Testis (tissue), 5 donors: ENCODE measurements at places on chromosomes 7 and 10. TPM values are rescaled to one million over a fixed set of nuclear protein-coding genes. Genes with fewer than 3 reads are reported as not detected.
A peak's percentile ranks its signal among the peaks of the same experiment; 100 is the strongest.

The FAM241B gene
- total RNA-seq: 17.6 TPM

The DPP6 gene
- 78.3 TPM for total RNA-seq

GRCh38 chr7:28530175-28530802, 118.0 kb downstream of the CREB5 start:
- H3K27ac ChIP-seq: no peak overlapping the region
- H3K4me1 ChIP-seq: peaks cover 20% of the 10 kb centered on the region
- no peaks in the 10 kb centered on the region for H3K27me3 ChIP-seq
- H3K4me3 ChIP-seq: no peak overlapping the region
- peak; percentile 46 for DNase-seq
- no peaks in the 10 kb centered on the region for H3K36me3 ChIP-seq

- H3K36me3 ChIP-seq: no peaks in the 10 kb centered on the region
- no peaks in the 10 kb centered on the region for H3K27me3 ChIP-seq
- no peaks in the 10 kb centered on the region for H3K4me1 ChIP-seq
- no peak overlapping the region for H3K4me3 ChIP-seq
- no peak overlapping the region for H3K27ac ChIP-seq
Observed at GRCh38 chr10:19332304-19332703, 283.7 kb downstream of the MALRD1 start.

DNA sequence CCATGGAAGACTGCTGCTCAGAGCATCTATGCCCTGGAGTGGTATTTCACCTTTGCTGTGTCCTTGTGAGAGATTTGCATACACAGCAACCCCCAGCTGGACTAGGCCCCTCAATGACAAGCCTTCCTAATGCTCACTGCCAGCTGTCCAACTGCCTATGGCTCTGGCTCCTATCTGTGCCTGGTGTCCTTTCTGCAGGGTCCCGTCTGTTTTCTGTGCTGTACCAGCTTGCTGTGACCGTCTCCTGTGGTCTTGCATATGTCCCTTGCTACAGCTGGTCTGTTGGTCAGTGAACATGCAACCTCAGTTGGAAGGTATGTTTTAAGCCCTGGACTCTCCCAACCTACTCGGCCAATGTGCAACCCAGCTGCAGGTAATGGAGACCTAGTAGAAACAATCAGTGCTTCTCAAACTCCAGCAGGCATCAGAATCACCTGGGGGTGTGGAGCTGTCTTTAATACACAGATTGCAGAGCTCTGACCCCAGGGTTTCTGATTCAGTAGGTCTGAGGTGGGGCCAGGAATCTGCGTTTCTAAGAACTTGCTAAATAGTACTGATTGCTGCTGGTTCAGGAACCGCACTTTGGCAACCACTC, 306.4 kb upstream of the ZNF32 start:
- DNase-seq: no peak
- H3K4me3 ChIP-seq: no peak overlapping the region
- H3K27me3 ChIP-seq: no peaks in the 10 kb centered on the region
- no peak overlapping the region for H3K27ac ChIP-seq

DNA sequence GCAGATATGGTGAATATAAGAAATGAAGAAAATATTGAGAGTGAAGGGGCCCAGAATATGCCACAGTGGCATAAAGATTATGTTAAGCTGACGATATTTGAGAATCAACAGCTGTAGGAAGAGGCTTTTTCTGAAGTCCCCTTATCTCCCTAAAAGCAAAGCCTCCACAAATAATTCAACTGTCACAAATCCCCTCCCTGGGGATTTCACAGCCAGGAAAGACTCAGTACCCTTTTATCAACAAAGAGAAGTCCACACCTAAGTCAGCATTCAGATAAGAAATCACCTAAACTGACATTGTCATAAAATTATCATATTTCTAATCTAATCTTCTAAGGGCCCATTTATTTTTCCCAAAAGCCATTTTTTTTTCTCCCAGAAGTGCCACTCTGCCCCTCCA, 284.9 kb upstream of the VWC2 start:
- no peaks in the 10 kb centered on the region for H3K36me3 ChIP-seq
- no peak overlapping the region for H3K27ac ChIP-seq
- DNase-seq: no peak
- H3K4me1 ChIP-seq: no peaks in the 10 kb centered on the region
- H3K27me3 ChIP-seq: no peaks in the 10 kb centered on the region
- H3K4me3 ChIP-seq: no peak overlapping the region

- peak; percentile 22 for DNase-seq
- H3K27ac ChIP-seq: no peak overlapping the region
- H3K4me3 ChIP-seq: no peak overlapping the region
- H3K36me3 ChIP-seq: no peaks in the 10 kb centered on the region
Observed at GRCh38 chr7:71424166-71425035, 292.5 kb downstream of the GALNT17 start.

DNA sequence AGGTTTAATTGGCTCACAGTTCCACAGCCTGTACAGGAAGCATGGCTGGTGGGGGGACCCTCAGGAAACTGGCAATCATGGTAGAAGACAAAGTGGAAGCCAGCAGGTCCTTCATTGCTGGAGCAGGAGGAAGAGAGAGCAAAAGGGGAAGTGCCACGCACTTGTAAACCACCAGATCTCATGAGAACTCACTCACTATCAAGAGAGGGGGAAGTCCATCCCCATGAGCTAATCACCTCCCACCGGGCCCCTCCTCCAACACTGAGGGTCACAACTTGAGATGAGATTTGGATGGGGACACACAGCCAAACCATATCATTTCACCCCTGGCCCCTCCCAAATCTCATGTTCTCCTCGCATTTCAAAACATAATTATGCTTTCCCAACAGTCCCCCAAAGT, 171.9 kb upstream of the CACNA2D1 start:
- no peak overlapping the region for H3K4me3 ChIP-seq
- DNase-seq: no peak
- H3K4me1 ChIP-seq: no peaks in the 10 kb centered on the region
- H3K27me3 ChIP-seq: no peaks in the 10 kb centered on the region
- H3K27ac ChIP-seq: no peak overlapping the region

GRCh38 chr10:120607710-120608703, 151.0 kb downstream of the PLPP4 start:
- no peaks in the 10 kb centered on the region for H3K27me3 ChIP-seq
- no peak overlapping the region for H3K4me3 ChIP-seq
- DNase-seq: peak; percentile 37
- H3K36me3 ChIP-seq: no peaks in the 10 kb centered on the region
- no peaks in the 10 kb centered on the region for H3K4me1 ChIP-seq
